ENCODE measurements at places on chromosomes 3 and 15.

DNA sequence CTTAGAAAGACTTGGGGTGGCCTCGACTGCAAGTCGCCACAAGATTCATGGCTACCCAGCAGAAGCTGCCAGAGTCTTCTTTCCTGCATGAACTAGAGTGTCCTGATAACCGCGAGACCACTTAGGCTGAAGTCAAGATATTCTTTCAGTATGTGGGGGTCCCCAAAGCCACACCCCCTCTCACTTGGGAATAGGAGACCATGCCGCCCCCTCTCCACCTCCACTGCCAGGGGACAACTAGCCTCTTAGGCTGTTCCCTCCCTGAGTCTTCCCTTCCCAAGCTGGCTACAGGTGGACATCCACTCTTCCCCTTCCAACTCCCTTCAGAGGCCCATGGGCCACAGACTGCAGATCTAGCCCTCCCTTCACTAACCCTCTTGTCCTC, 1.3 kb upstream of the CCDC12 start:
- no peak for DNase-seq

DNA sequence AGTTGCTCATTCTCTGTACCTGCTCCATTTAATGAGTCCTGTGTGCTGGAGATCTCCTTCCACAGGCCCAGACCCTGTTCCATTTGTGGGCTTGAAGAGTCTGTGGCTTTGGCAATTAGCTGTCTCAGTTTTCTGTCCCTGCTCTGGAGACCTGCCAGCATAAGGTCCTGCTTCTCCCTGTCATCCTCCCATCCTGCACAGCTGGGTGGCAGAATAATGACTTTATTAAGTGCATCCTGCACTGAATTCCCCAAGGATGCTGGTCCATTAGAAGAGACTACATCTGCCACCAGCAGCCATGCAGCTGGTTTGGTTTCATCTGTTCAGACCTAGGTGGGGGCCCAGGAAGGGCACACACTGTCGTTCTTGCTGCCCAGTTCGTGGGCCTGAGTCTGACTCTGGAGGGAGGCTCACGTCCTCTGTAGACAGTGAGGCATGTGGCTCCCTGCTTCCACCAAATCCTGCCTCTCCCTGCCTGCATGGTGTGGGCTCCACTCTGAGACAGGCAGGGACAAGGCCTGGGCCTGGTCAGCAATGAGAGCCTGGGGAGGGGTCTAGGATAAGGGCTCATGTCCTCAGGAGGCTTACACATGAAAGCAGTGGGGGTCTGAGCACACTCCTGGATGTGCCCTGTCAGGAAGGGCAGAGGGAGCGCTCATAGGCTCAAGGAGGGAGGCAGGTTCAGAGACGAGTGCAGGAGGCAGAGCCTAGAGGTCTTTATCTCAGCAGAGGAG, 78.4 kb upstream of the PRR23E start:
- DNase-seq, result no peak

DNA sequence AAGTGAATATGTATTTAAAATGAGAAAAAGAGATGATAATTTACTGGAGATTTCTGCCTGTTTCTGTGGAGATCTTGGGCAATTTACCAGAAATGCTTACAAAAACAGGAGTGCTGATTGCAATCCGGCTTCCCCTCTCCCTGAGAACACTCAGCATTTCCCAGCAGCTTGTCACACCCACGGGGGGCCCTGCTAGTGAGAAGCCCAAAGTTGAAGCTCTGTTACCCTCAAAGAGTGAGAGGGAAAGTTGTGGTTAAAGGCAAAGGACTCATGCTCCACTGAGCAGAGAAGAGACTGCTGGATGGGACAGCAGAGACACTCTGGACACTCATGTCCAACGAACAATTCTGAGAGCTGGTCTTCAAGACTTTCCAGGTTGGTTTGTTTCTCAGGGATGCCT, 2.9 kb downstream of the MCTP2 start:
- DNase-seq, result no peak

GRCh38 chr3:46677411-46677726, 16.1 kb downstream of the ALS2CL start:
- no peak for DNase-seq

DNA sequence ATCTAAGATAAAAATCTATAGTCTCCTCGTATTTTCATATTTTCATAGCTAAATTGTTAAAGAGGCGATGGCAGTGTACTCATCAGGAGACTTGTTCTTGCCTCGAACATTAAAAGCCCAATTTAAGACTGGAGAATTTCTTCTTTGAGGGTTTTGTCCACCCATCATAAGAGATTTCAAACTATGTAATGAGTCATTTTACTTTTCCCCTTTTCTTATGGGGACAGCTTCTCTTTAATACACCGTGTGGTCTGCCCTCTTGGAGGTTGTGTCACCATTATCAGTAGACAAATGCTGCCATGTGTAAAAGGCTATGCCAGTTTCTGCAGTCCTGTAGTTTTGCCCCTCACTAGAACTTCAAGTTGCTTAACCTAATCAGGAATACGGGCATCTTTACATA, 16.9 kb downstream of the TGFBR2 start:
- no peak for DNase-seq

DNA sequence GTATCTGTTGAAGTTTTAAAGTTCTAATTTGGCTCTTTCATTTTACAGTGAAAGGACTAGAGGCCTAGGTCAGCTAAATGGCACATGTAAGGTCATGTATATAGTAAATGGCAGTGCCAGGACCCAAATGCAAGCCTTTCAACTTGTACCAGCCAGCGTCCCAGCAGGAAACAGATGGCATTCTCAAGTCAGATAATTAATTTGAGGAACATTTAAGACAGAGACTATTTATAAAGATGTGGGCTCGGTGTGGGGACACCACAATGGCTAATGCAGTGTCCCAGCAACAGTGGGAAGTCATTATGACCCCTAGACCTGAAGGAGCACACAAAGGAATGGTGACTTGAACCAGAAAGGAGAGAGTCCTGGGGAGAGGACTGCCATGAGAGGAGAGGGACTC, 6.1 kb downstream of the MINDY4B start:
- DNase-seq, result no peak

DNA sequence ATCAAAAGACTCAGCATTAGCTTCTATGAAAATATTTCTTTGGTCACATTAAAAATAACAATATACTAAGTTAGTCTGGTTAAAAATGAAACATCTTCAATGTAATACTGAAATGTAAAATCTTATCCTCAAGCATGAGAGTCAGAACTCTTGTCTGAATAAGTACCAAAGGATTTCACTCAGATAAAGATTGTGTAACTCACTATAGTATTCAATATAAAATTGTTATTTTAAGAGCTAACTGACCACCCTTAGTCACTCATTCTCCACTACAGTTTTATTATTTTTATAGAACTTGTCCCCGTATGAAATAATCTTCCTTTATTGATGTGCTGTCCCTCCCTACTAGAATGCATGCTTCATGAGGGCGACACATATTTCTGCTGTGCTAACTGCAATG, 426.3 kb downstream of the MECOM start:
- no peak for DNase-seq

GRCh38 chr3:183213415-183214276, 39.4 kb upstream of the B3GNT5 start:
- no peak for DNase-seq

DNA sequence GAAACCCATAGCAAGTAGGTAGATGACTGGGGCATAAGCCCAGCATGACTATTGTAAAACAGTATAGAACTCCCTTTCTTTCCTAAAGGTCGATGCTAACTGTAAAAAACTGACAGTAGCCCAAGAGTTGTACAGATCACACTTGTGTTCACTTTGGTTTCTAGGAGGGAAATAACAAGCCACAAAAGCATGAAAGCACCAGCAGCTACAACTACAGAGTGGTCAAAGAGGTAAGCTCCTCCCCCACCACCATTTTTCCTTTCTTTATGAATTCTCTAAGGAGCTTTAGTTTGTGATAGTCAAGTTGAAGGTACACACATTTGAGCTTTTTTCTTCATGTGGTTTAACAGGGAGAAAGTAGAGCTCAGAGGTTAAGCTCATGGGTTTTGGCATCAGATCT, 191.0 kb downstream of the ITPR1 start:
- DNase-seq, result no peak

GRCh38 chr3:127997961-127998360, 54.3 kb upstream of the SEC61A1 start:
- DNase-seq, result no peak

- DNase-seq, result no peak
These were observed 215.3 kb downstream of the CPNE4 start for GRCh38 chr3:131819381-131820055.

GRCh38 chr15:69515508-69515907, 62.9 kb downstream of the RPLP1 start:
- no peak for DNase-seq

- DNase-seq, result no peak
These were observed 44.5 kb downstream of the SCAP start for GRCh38 chr3:47431225-47431624.

GRCh38 chr3:38805765-38806386, 10.1 kb downstream of the SCN10A start:
- DNase-seq, result peak; percentile 12

GRCh38 chr3:147049305-147049704, 357.0 kb downstream of the ZIC4 start:
- no peak for DNase-seq

DNA sequence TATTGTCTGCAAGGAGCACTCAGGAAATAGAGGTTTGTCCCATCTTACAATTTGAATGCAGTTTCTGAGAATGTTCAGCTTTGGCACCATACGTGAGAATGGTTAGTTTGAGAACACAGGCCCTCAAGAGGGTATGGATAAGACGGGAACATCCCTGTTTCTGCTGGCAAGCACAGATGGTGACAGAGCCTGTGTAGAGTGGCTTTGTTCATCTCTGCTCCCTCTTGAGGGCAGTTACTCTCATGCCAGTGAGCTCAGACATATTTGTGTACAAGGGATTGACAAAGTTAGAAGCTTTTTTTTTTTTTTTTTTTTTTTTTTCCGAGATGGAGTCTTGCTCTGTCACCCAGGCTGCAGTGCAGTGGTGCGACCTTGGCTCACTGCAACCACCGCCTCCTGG, 71.5 kb upstream of the FILIP1L start:
- DNase-seq, result no peak

DNA sequence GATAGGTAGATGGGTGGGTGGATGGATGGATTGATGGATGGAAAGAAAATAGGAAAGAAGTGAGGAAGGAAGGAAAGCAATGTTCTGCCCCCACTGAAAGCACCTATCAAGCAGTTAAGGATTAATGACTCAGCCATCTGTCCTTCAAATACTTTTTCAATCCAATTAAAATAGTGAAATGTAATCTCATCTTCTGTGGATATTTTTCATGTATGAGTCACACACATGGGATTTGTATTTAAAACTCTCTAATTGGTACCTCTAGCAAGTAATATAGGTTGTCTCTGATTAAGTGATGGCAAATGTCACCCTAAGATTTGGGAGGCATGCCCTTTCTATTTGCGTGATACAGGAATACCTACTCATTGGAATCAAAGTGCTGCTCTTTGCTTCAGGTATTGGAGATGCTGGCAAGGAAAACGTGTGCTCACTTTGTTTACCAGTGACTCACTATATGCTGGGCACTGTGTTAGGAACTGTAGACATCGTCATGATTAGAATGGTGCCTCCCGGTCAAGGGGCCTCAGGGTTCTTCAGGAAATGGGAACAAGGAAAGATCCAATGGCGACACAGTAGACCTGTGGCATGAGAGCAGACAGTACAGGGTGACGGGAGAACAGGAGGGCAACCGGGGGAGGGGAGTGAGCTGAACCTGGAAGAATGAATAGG, 230.1 kb downstream of the CLSTN2 start:
- no peak for DNase-seq

DNA sequence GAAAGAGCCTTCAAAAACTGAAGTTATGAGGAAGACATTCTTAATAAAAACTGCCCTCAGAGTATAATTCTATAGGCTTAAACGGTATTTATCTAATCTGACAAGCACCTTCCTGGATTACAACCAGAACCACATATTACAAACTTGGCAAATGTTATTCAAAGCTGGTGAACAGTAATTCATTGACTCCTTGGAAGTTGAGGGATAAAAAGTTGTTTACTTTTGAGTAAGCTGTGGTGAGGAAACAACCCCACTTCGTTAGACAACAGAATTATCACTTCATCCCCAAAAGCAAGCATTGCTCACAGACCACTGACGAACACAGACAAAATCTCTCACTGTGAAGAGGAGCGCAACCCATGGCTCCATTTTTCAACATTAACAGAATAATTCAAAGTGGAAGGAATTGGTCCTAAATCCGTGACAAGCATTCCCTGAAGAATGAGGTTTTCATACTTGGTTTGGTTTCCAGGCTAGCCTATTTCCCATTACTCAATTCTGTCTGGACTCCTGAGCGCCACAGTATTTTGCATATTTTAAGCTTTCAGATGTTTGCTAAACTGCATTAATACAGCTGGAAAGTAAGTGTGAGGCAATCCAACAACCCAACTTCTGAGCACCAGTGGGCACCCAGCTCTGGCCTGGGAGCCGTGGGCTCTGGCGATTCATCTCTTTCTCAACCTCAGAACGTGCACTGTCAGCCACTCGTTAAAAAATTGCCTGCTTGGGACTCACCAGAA, 32.7 kb downstream of the LRIG1 start:
- DNase-seq, result no peak

GRCh38 chr15:70589221-70589620, 174.1 kb downstream of the UACA start:
- DNase-seq, result no peak

- DNase-seq, result no peak
These were observed 106.8 kb downstream of the CNTN3 start for GRCh38 chr3:74507691-74508090.

- DNase-seq, result no peak
These were observed 14.5 kb upstream of the LPP start for GRCh38 chr3:188139466-188139865.

DNA sequence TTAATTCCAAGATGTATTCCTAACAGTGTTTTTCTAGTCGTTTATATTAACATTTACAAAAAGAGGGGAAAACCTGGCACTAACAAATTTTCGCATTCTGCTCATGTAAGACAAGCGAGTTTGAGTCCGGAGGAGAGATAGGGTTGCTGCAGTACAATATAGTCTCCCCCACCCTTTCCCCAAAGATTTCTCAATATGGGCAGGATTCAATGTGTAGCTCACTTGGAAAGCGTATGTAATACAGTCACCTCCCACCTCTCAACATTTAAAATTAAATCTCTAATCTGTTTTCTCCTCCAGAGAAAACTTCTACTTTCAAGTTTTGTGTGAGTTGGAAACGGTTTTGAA, 57.9 kb downstream of the CMSS1 start:
- no peak for DNase-seq

GRCh38 chr3:129112308-129113052, 9.1 kb downstream of the RAB43 start:
- no peak for DNase-seq

DNA sequence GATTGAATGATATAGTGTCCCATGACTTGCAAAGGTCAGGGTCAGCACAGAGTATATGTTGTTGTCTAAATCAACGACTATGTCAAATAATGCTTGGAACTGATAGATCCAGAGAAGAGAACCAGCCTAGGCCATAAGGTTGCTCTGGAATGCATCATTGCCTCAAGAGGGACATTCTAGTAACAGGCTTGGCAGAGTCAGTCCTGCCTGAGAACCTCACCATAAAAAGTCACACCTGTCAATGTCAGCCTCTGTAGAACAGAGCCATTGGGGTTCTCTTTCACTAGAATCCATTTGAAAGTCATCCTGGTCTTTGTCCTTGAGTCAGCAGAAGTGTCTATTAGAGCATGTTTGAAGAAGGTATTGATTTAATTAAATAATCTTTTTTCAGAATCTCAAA, 31.4 kb upstream of the UBE3A start:
- DNase-seq, result no peak

Measured in CD4-positive, alpha-beta T cell treated with Interleukin-12 subunit alpha and Interleukin-12 subunit beta, for 1 hour (primary cell).